ENCODE measurements at places on chromosomes 12 and 14.

DNA sequence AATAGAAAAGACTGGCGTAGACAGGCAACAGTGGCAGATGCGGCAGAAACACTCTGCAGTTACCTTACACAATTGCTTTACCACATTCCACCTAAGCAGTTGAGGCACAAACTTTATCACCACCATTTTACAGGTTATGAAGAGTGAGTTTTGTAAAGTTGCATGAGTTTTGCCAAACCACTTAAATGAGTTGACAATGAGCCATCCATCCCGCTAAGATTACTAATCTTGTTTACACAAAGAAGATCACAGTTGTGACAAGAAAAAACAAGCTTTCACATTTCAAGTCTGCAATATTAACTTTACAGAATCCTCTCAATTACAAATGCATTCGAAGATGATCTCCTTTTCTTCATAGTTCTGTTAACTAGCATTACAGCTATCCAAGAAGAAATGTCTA is 1.8 kb downstream of the TMCC3 start:
- peak overlapping the region; percentile 91 for H3K27ac ChIP-seq
- DNase-seq = no peak
- no peaks in the 10 kb centered on the region for H3K36me3 ChIP-seq
- H3K4me1 ChIP-seq = peaks cover 64% of the 10 kb centered on the region
- H3K4me3 ChIP-seq = peak overlapping the region; percentile 72
- H3K27me3 ChIP-seq = no peaks in the 10 kb centered on the region

- peak overlapping the region; percentile 73 for H3K4me3 ChIP-seq
- H3K27me3 ChIP-seq = no peaks in the 10 kb centered on the region
- peak; percentile 22 for DNase-seq
- H3K36me3 ChIP-seq = peaks cover 22% of the 10 kb centered on the region
- H3K27ac ChIP-seq = peak overlapping the region; percentile 63
These were observed 629 bp downstream of the PRDM4 start for GRCh38 chr12:107760207-107760808.

GRCh38 chr12:80593766-80594165 is 113.7 kb upstream of the MYF6 start:
- DNase-seq = no peak
- H3K4me1 ChIP-seq = no peaks in the 10 kb centered on the region
- H3K27me3 ChIP-seq = no peaks in the 10 kb centered on the region
- H3K4me3 ChIP-seq = no peak overlapping the region
- H3K36me3 ChIP-seq = no peaks in the 10 kb centered on the region
- H3K27ac ChIP-seq = no peak overlapping the region

DNA sequence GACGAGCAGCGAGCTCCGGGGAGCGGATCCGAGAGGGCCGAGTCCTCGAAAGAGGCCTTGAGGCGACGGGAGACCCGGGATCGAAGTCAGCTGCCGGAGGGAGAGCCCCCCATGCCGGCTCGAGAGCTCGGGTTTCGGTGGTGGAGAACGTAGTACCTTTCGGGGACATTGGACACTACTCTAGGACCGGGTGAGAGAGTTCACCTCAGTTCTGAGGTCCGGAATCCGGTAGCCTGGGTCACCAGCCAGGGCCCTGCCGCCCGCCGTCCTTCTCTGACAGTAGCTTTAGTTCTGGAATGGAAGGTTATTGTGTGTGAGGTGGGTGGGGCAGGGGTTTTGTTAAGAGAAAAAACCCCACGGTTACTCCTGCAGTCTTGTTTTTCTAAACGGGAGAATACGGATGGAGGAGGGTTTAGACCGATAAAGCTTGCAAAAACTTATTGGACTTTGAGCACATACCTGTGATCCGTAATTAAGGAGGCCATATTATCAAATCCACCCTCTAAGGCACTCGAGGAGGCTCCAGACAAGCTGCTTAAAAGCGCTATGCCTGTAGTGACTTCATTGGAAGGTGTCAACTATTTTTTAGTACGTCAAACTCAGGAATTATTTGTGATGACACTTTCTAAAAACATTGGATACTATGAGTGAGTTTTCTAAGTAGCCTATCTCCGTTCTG is 765 bp downstream of the SCYL2 start:
- H3K27ac ChIP-seq = peak overlapping the region; percentile 94
- H3K27me3 ChIP-seq = no peaks in the 10 kb centered on the region

GRCh38 chr14:93234798-93235197 is 27.7 kb downstream of the UBR7 start:
- no peaks in the 10 kb centered on the region for H3K27me3 ChIP-seq
- H3K4me1 ChIP-seq = no peaks in the 10 kb centered on the region
- no peak overlapping the region for H3K27ac ChIP-seq
- no peak overlapping the region for H3K4me3 ChIP-seq
- H3K36me3 ChIP-seq = no peaks in the 10 kb centered on the region

- no peak overlapping the region for H3K4me3 ChIP-seq
- H3K36me3 ChIP-seq = no peaks in the 10 kb centered on the region
- DNase-seq = no peak
These were observed 17.9 kb upstream of the MGST1 start for GRCh38 chr12:16329594-16329993.

GRCh38 chr14:69090187-69090789 is 62.6 kb downstream of the DCAF5 start:
- H3K27me3 ChIP-seq = no peaks in the 10 kb centered on the region
- no peaks in the 10 kb centered on the region for H3K36me3 ChIP-seq
- DNase-seq = no peak
- no peak overlapping the region for H3K27ac ChIP-seq

All from gastrocnemius medialis (tissue), 4 donors.